SW480 (cell line): ENCODE measurements at places on chromosomes 12 and 14.

- no peak for DNase-seq
Measured at GRCh38 chr14:58535044-58535443, 102.7 kb upstream of the DACT1 start.

GRCh38 chr14:35987731-35988130, 161.6 kb downstream of the BRMS1L start:
- DNase-seq: no peak

- DNase-seq: no peak
Measured at GRCh38 chr12:90519285-90519684, 435.7 kb downstream of the CCER1 start.

- no peak for DNase-seq
Measured at GRCh38 chr14:49553892-49554291, 32.3 kb downstream of the RPS29 start.

- DNase-seq: no peak
Measured at GRCh38 chr12:91651728-91652127, 469.1 kb upstream of the DCN start.

GRCh38 chr12:13373131-13373530, 176.6 kb downstream of the EMP1 start:
- DNase-seq: no peak

- no peak for DNase-seq
Measured at GRCh38 chr14:93160353-93160801, 24.3 kb downstream of the MOAP1 start.
